ENCODE measurements at places on chromosomes 7 and 10.

DNA sequence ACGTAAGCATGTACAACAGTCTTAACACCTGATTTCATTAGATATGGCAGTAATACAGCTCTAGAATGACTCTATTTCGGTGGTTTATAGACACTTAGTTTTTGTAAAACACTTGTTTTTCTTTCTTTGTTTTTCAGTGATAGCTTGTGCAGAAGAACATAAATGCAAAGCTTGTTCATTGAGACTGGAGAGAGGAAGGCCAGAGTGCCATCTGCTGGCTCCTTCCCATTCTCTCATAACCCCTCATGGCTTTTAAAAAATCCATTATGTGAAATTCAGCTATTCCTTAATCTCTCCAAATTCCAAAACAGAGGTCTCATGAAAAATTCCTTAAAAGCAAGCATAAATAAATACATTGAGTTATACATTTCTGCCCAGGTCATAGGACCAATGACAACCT is 76.3 kb downstream of the CACNB2 start:
- DNase-seq, result no peak

DNA sequence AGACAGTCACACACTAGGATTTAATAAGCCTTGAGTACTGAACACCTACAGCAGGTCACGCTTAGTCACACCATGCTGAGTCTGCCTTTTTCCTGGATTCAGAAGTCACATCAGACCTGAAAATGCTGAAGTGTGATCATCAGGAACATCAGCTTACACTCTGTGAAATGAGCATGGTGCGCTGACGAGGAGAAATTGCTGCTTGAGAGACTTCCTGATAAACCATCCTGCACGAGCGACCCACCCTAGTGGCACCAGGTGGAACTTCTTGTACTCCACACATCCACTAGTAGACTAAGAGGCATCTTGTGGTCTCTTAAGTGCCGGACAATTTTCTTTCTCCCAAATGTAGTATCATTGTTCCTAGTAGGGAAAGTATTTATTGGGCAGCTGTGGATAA is 51.8 kb upstream of the MRLN start:
- DNase-seq, result no peak

DNA sequence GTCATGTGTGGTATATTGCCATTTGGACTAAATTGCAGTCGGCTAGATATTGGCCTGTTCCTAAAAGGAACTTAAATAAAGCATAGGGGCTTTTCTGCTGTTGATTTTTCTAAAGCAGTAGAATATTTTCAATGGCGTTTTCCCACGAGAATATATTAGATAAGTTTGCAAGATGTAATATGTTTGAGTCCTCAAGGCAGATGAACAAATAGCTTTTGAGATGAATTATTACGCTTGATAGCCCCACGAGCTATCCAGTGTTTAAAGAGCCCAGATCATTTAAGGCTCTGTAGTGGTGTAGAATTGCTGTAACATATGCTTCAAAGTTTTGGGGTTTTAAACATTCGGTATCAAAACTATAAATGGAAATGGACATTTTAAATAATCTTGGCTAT is 2.9 kb downstream of the CELF2 start:
- no peak for DNase-seq

GRCh38 chr10:8312079-8312478 is 257.6 kb downstream of the GATA3 start:
- DNase-seq, result no peak

DNA sequence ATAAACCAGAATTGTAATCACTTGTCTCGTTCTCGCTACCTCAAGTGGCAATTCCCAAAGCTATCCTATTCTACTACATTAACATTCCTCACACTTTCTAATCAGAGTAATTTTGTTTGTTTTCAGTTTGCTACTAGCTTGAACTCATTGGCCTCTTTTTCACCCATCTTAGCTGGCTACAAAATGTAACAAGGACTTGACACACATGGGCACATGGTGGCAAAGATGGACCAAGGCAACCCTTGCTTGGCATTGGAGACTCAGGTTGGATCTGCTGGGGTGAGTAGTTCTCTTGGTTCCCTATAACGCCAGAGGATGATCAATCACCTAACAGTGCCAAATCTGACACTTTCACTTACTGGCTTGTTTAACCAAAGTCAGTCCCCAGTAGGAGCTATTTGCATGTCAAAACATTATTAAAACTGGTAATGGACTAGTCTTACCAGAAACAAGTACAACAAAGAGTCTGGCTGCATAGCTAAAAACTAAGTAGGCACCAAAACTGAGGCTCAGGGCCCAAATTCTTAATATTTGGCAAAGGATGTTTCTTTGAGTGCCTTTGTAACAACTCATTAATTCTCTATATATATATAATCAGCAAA is 1.9 kb downstream of the USP6NL start:
- DNase-seq, result no peak

DNA sequence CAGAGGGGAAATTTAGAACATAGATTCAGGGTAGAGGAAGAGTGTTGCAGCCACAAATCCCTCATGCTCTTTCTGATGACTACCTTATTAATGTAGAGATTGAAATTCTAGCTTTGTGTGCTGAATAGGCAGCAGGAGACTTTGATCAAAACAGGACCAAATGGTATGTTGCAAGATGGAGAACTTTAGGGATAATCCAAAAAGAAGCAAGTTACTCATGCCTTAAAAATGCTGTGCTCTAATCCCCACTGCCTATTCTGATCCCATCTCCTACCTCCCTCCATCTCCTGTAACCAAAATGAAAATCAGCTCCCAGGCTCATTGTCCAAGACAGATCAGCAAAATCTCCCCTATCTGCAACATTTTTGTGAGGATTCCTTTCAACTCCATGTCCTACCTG is 31.3 kb downstream of the CH25H start:
- DNase-seq, result no peak

- no peak for DNase-seq
Observed at GRCh38 chr7:128236924-128237586, 4.0 kb upstream of the LEP start.

- no peak for DNase-seq
Observed at GRCh38 chr7:155423337-155424285, 34.3 kb upstream of the EN2 start.

DNA sequence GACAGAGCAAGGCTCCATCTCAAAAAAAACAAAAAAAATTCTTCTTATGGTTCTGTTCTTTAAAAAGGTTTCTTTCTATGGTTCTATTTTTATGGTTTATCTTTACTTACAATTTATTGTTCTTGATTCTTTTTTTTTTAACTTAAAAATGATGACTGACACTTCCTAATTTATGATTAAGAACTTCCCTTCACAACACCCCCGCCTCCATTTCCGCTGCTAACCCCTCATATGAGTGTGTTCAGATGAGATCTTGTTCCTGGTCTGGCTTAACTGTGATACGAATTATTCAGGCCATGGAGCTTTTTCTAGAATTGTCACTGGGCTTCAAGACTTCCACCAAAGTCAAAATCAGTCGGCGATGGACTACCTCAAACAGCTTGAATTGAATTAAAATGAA is 33.9 kb downstream of the PTER start:
- DNase-seq, result peak; percentile 6

DNA sequence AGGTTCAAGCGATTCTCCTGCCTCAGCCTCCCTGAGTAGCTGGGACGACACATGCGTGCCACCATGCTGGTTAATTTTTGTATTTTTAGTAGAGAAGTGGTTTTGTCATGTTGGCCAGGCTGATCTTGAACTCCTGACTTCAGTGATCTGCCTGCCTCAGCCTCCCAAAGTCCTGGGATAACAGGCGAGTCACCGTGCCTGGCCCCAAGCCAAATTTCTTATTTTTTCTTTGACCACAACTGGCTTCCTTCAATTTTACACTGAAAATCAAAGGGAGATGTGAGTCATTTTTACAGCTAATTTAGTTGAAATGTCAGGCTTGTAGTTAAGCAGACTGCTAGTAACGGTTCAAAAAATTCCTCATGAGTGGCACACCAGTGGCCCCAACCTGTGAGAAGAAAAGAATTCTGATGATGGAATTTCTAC is 7.8 kb downstream of the RNF216 start:
- DNase-seq, result peak; percentile 11

DNA sequence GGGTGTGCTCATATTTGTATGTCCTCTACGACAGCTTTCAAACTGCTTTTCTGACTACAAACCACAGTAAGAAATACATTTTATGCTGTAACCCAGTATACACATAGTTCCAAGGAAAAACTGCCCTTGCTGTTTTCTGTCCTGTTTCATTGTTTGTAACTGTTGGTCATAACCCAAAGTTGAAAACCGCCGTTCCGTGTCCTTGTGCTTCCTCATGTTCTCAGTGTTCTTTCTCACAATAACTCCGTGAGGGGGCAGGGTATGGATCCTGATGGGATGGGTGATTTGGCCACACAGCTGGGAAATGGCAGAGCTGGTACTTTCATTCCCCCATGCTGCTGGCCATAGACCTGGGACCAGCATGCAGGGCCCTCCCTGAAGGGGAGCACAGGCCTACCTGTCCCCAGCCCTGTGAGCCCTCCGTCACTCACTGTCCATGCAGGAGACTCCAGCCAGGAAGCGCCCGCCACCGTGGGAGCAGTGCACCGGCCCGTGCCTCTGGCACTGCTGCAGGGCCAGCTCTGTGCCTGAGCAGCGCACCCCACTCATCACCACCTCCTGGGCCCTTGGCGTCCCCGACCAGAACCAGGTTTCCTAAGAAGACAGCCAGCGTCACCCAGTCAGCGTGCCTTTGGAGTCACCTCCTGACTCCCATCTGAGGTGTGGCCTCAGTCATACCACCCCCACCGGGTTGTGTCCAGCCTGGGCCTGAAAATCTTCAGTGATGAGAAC is 12.7 kb downstream of the LOXL4 start:
- no peak for DNase-seq

GRCh38 chr7:120941856-120942255 is 8.7 kb upstream of the ING3 start:
- DNase-seq, result no peak

GRCh38 chr10:18610517-18610916 is 40.9 kb downstream of the NSUN6 start:
- DNase-seq, result no peak

DNA sequence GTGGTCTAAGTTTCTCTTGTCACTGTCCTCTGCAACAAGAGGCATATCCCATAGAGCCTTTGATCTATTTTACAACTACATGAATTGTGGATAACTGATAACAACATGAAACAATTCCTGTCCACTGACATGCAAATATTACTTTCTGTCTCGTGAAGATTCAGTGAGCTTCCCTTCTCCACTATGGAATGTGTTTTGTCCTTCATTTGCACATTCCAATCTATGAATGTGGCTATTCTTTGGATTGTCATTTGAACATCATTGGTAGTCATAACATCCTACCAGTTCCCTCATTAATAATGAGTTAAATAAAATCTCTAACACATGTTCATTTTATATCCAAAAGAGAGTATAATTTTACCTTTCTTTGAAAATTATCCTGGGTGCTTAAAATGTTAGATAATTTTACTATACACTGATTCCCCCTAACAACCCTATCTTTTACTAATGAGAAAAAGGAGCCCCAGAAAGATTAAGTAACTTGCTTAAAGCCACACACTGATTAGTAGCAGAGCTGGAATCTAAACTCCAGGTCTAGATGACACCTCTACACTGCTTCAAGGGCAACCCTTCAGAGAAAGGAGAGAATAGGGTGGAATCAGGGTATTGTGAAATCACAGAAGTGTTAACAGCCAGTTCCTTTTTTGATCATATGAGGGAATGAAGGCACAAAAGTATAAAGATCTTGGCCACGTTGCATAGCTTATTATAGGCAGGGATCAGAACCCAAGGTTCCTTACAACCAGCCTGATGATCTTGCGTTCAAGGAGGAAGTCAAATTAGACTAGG is 39.1 kb downstream of the PDE1C start:
- no peak for DNase-seq

DNA sequence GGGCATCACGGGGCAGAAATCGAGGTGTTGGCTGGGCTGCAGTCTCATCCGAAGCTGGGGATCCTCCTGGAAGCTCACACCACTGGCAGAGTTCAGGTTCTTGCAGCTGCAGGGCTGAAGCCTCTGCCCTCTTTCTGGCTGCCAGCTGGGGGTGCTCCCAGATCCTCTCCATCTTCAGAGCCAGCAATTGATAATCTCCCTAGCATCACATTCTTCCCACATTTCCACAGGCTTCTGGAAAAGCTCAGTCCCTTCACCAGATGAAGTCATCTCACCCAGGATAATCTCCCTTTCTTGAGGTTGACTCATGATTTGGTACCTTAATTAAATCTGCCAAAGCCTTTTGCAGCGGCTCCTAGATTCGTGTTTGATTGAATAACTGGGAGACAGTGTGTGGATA is 55.2 kb downstream of the NRP1 start:
- no peak for DNase-seq

- no peak for DNase-seq
Observed at GRCh38 chr7:74604326-74605020, 53.0 kb upstream of the GTF2I start.

- no peak for DNase-seq
Observed at GRCh38 chr7:95974108-95974507, 201.8 kb downstream of the DYNC1I1 start.

- no peak for DNase-seq
Observed at GRCh38 chr7:69434398-69434815, 163.9 kb upstream of the AUTS2 start.

GRCh38 chr10:5776881-5777197 is 36.4 kb downstream of the GDI2 start:
- no peak for DNase-seq

DNA sequence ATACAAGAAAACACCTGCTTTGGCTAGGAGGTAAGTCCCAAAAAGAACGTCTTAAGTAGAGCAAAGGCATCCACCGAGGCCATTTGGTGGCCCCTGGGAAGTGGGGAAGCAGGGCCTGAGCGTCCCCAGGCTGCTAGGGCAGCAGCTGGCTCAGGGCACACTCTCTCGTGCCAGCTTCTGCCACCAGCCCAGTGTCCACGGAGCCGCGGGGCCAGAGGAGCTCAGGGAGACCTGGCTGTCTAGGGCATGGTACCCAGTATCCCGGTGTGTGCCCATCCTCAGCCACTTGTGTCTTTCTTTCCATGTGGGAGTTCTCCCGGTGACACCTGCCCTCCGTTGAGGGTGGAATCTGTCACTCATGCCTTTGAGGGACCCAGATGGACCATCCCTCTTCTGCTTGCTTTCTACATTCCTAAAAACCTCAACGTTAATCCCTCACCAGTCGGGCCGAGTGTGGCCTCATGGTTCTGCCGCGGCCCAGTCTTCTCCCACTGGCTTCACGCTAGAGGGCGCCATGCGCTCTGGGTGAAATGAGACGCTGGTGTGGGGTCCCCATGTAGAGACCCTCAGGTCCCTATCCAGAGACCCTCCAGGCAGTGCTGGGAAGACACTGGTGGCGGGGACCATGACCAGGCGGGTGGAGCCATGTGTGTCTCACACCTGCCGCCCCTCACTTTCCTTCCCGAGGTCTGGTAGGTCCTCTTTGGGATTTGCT is 9.5 kb upstream of the AP5Z1 start:
- DNase-seq, result no peak

DNA sequence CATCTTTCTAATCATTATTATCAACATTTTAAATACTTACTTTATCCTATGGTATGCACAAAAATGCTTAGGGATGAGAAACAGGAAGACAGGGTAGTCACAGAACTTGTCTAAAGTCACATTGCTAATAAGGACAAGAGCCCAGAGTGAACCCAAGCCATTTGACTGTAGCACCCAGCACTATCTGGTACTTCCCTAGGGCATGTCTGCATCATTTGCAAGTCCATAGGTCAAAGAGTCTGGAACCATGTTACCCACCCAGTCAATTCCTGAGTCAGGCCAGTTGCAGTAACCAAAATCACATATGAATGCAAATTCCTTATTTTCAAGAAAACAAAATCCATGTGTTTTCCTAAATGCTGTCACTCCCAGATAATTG is 19.1 kb downstream of the ASAH2 start:
- DNase-seq, result no peak

GRCh38 chr7:22985436-22985835 is 28.5 kb downstream of the HYCC1 start:
- no peak for DNase-seq

Data from activated gamma-delta T cell treated with Interleukin-2 at 50 U/mL for 16 hours (primary cell).